ENCODE measurements at places on chromosomes 11 and 22.

DNA sequence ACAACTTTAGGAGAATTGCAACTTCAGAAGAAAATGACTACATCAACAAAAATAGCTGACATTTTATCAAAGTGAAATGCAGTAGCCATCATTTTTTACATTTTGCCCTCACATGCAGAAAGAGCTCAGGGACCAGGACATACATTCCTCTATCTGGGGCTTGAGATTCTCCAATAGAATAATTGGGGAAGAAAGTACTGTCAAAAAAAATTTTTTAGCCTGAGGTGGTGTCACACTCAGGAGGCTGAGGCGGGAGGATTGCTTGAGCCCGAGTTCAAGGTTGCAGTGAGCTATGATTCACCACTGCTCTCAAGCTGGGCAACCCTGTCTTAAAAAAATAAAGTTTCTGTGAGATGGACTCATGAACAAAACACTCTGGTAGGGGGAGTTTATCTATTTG is 32.2 kb upstream of the DEPDC7 start:
- DNase-seq, result no peak

GRCh38 chr11:114208377-114208776 is 87.8 kb upstream of the NNMT start:
- DNase-seq, result peak; percentile 52

DNA sequence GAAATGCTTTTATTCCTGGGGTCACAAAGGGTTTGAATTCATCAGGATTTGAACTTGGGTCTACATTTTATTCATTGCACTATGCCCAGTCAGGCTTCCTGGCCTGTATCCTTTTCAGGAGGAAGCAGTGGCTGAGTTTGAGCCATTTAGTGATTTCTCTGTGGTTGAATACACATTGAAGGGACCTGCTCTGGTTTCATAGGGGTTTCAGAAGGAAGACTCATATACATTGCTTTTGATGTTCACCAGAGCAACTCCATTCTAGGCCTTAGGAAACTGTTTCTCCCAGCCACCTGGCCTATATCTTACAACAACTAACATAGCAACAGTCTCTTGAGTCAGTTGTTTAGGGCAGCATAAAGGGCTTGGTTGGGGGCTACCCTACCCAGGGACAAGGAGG is 165.7 kb downstream of the INSC start:
- DNase-seq, result no peak

DNA sequence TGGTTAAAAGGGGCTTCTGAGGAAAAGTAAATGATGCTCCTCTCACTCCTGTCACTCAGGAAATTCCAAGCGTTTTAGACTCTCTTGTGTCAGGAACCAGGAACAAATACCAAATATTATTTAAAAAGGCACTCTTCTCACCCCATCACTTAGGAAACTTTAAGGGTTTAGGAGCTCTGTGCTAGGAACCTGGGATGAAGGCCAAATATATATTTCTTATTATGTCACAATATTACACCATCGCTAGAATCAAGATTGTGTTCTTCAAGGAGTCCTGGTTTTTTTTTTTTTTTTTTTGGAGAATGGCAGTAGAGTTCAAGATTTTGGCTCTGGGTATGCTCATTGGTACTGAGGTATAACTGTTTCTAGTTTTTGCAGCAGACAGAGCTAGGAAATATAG is 79.0 kb upstream of the HEPHL1 start:
- DNase-seq, result no peak

DNA sequence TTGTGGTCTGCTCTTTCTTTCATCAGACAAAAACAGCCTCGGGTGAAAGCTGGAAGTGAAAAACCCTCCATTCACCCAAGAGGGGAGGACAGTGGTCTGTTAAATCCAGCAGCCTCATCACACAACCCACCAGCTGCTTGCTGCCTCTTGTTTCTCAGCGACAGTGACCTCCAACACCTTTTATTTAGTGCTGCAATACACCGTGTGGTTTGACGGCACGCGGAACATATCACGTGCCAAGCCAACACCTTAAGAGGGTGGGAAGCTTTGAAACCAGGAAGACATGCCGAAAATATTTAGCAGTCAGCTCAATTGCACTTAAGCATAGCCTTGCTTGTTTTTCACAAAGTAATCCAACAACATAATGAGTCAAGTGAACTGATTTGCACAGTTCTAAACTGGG is 39.8 kb upstream of the POGLUT3 start:
- no peak for DNase-seq

DNA sequence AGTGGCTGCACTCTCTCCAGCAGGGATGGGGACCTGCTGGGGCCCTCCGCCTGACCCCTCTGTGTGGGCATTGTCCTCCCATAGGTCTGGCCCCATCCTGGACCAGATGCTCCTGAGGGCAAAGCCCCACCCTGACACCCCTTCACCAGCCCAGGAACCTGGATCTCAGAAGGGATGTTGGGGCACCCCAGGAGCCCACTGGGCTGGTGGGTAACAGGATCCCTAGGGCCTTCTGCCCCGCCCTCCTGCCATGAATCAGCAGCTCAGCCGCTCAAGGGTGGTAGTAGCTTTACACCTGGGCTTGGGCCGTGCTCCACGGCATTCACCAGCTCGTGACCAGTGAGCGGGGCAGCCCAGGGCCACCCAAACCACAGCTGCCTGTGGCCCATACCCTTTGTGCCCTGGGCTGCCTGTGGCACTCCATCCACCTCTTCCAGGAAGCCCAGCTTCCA is 1.0 kb upstream of the MAPK12 start:
- DNase-seq, result no peak

GRCh38 chr11:20909995-20910726 is 240.8 kb downstream of the NELL1 start:
- no peak for DNase-seq
